Right renal cortex interstitium (tissue), 3 donors: ENCODE measurements at places on chromosomes 12 and 14. TPM values are rescaled to one million over a fixed set of nuclear protein-coding genes. Genes with fewer than 3 reads are reported as not detected.

TEX22 gene
- polyA plus RNA-seq, result 1.3 TPM

DNA sequence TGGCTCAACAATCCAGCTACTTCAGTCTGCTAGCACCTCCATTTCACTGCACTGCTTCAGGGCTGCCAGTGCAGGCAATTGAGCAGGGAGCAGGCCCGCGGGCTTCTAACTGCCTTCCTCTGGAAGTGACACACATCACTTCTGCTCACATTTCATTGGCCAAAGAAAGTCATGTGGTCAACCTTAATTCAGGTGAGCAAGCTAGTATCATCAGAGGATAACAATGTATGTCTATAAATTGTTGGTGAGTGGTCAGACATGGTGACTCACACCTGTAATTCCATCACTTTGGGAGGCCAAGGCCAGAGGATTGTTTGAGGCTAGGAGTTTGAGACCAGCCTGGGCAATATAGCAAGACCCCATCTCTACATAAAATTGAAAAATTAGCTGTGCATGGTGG lies 22.3 kb upstream of the CHGA start:
- no peak for DNase-seq

GRCh38 chr12:130920723-130921381 lies 32.9 kb upstream of the ADGRD1 start:
- no peak for DNase-seq

DNA sequence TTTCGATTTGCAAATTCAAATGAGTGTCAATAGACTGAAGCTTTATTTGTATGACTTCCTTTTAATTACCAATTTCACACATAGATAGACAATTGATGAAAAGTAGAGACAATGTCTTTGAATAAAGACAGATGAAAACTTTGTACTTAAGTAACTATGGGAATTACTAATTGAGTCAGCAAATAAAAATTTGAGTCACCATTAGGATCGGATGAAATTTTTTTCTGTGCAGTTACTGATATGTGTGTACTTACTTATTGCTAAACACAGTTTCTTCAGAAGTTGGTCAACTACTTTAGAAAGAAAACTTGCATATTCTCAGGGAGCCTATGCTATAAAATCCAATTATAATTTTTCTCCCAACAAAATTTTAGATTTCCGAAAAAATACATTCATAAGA lies 224.9 kb upstream of the SLC16A7 start:
- no peak for DNase-seq

GRCh38 chr14:54715811-54716210 lies 148.9 kb downstream of the SAMD4A start:
- DNase-seq, result no peak

CLEC2B gene
- 3.5 TPM for polyA plus RNA-seq

PAWR gene
- 74.2 TPM for polyA plus RNA-seq

GRCh38 chr14:67944605-67945004 lies 125.0 kb downstream of the RAD51B start:
- no peak for DNase-seq

DNA sequence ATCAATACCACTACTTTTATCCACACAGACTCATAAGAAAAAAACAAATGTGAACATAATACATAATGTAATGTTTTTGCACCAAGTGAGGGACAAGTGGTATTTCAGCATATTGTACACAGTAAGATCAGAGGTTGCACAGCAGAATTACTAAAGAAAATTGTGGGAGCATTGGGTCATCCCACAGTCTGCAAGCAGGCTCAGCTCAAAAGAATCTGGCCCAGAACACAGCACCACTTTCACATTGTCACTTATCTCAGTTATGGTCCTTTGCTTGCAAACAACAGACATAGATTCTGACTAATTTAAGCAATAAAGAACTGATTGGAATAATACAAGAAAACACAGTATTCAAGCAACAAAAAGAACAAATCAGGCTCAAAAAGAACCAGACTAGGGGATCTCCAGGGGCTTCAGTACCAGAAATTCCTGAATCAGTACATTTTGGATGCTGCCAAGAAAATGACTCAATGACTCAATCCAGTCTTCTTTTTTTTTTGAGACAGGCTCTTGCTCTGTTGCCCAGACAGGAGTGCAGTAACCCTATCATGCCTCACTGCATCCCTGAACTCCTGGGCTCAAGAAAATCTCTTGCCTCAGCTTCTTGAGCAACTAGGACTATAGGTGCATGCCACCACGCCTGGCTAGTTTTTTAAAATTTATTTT lies 42.9 kb upstream of the EEA1 start:
- no peak for DNase-seq

DNA sequence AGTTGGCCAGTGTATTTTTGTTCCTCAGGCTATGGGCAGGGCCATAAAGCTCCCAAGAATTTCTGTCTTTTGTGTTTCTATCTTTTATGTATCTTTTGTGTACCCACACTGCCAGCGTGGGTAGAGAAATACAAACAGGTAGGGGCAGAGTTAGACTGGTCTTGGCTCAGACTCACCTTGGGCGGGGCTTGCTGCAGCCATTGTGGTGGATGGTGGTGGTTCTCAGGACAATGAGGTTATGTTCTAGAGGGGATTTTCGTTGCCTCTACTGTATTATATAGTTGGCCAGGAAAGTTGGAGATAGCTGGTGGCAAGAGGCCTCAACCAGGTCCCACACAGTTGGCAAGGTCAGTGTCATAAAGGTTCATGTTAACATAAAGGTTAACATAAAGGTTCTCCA lies 977.5 kb upstream of the LRFN5 start:
- no peak for DNase-seq

PRPH gene
- polyA plus RNA-seq, result 0.27 TPM
